ENCODE measurements at places on chromosomes 1 and 21. TPM values are rescaled to one million over a fixed set of nuclear protein-coding genes. Genes with fewer than 3 reads are reported as not detected.
A peak's percentile ranks its signal among the peaks of the same experiment; 100 is the strongest.

GRCh38 chr1:77459881-77460280, 178.1 kb downstream of the AK5 start:
- DNase-seq: no peak

GRCh38 chr1:4033713-4034112, 133.6 kb upstream of the C1orf174 start:
- DNase-seq: no peak

- no peak for DNase-seq
These were observed 339.3 kb upstream of the ADAMTS5 start for GRCh38 chr21:27306206-27306605.

DNA sequence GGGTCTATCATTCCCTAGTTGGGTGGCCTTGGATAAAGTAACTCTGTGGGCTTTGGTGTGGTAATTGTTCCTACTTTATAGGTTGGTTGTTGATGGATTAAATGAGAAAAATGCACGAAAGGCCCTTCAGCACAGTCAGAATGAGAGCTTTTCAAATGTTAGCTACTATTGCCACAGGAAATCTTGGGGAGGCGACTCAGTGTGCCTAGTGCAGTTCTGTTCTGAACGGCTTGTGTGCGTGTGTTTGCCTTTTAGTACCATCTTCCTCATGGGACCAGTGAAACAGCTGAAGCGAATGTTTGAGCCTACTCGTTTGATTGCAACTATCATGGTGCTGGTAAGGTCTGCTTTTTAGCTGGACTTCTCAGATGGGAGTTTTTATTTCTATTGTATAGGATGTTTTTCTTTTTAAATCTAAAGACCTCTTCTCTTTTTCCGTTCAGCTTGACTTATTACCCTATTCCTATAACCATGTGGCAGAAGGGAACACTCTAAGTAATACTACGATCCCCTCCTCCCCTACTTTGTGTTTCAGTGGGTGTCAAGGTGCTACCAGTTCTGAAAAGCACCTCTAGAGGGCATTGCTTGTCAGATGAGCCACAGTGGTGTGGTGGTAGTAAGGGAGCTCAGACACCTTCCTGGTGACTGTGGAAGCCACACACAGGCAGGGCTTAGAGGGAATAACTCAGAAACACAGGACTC, 9.2 kb downstream of the SFT2D2 start:
- peak; percentile 59 for DNase-seq

DNA sequence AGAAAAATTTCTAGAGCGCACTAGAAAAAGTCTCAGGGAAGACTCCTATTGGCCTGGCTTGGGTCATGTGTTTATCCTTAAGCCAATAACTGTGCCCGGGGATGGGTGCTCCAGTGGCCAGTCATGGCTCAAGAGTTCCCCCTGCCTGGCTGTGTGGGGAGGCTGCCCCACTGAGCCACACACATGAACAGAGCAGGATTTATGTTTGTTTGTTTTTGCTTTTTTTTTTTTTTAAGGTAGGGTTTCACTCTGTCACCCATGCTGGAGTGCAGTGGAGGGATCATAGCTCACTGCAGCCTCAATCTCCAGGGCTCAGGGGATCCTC, 21.8 kb downstream of the EDN2 start:
- no peak for DNase-seq

Gene NLRP3
- not detected for total RNA-seq

Gene A3GALT2
- not detected for total RNA-seq

Gene TGFBR3
- 15.2 TPM for total RNA-seq

Gene CRP
- not detected for total RNA-seq

Data from Caco-2 (cell line).